ENCODE measurements at places on chromosomes 16 and 17. TPM values are rescaled to one million over a fixed set of nuclear protein-coding genes. Genes with fewer than 3 reads are reported as not detected.

DNA sequence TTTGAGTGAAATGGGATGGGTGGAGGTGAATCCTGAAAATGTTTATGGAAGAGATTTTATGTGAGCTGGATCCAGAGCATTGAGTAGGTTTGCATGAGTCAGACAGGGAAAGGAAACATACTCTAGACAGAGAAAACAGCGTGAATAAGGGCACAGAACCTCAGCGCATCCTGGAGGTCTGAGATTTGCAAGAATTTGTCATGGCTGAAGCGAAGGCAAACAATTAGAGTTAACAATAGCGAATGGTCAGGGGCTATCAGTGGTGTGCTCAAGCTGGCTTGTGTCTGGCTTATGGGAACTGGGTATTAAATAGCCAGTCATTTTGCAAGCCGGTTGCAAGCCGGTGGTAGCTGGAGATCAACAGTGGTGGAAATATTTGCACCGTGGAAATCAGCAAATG, 36.4 kb downstream of the MAP2K6 start:
- DNase-seq: no peak

GRCh38 chr17:49132699-49133364, at the start of gene B4GALNT2:
Gene B4GALNT2 (plus strand): TSS chr17:49132769. CDS start chr17:49132793, 24 bp downstream.
- DNase-seq: peak; percentile 39

DNA sequence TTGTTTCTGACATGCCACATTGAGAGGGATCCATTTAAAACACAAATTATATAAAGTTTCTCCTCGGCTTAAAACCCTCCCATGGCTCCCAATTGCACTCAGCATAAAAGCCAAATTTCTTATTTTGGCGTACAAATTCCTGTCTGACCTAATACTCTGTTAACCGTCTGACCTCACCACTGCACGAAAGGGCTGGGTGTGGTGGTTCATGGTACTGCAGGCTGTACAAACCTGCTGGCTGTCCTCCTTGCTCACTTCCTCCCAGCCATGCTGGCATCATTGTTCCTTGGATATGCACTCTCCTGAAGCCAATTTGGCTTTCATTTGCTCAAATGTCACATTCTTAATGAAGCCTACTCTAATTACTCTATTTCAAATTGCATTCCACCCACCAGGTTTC, 301.6 kb upstream of the C16orf82 start:
- DNase-seq: peak; percentile 14

GRCh38 chr17:43530288-43531081, 15.7 kb downstream of the ETV4 start:
- DNase-seq: no peak

- DNase-seq: no peak
Measured at GRCh38 chr17:1648173-1648962, 1.3 kb downstream of the RILP start.

DNA sequence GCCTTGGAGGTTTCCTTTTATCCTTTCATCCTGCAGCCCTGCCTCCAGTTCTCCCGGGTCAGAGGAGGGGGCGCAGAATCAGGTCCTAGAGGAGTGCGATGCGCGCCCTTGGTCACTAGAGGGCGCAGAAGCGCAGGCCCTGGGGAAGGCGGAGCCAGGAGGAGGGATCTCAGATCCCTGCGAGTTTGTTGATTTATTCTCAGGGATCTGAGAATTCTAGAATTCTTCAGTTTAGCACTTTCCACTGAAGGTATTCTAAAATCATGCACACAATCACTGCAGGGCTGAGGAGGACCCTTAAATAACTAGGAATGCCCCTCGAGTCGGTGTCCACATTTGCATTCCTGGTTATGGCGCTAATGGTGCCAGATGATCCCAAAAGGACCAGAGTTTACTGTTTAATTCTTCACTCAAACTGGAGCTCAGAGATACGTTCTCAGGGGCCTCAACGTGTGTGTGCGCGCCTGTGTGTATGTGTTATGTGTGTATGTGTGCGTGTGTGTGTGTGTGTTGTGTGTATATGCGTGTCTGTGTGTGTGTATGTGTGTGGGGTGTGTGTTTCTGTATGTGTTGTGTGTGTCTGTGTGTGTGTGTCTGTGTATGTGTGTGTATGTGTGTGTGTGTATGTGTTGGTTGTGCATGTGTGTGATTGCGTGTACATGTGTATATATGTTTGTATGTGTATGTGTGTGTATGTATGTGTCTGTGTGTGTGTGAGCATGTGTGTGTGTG, 6.9 kb upstream of the ELAC2 start:
- DNase-seq: peak; percentile 83

DNA sequence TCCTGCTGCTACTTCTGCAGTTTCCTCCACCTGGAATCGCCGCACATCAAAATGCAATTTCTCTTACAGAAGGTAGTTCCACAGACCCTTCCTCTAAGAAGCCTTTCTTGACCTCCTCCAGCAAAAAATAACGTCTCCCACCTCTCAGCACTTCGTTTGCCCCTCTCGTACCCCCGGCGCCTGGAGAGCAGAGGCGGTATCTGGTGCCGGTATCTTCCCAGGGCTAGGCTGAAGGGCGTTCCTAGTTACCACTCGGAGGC, 482 bp downstream of the DCTPP1 start:
- no peak for DNase-seq

GRCh38 chr17:18356624-18357023, 6.7 kb downstream of the SHMT1 start:
- DNase-seq: no peak

- DNase-seq: no peak
Measured at GRCh38 chr16:53232826-53233529, 178.2 kb downstream of the CHD9 start.

DNA sequence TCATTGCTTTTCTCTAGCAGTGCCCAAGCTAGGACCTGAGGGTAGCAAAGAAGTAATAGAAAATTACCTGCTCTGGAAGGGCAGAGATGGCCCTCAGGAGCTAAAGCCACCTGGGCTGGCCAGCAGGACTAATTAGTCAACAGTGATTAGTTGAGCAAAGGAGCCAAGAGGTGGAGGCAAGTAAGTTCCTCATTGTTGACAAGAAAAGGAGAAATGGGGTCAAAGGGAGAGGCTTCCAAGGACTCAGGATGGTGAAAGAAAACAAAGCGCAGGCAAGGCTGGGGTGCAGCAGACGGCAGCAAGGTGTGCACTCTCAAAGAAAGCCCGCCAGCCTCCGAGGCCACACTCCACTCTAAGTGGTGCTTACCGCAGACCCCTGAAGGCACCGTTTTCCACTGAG, 44.6 kb downstream of the CMTM4 start:
- no peak for DNase-seq

DNA sequence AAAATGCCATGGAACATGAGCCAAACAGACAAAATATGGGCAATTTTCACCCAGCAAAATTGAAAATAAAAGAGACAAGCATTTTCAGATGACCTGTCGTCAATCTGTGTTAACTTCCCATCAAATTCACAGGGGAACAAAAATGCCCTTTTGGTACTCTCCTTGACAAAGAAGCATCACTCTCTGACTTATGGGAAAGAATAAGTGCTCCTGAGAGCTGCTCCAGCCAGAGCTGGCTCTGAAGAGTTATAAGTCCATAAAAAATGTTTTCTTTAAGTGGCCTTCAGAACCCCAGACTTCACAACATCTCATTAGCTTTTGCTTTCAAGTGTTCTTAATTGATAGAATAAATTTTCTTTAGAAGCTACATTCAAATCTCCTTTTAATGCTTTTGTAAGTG, 721.4 kb upstream of the GOT2 start:
- no peak for DNase-seq

DNA sequence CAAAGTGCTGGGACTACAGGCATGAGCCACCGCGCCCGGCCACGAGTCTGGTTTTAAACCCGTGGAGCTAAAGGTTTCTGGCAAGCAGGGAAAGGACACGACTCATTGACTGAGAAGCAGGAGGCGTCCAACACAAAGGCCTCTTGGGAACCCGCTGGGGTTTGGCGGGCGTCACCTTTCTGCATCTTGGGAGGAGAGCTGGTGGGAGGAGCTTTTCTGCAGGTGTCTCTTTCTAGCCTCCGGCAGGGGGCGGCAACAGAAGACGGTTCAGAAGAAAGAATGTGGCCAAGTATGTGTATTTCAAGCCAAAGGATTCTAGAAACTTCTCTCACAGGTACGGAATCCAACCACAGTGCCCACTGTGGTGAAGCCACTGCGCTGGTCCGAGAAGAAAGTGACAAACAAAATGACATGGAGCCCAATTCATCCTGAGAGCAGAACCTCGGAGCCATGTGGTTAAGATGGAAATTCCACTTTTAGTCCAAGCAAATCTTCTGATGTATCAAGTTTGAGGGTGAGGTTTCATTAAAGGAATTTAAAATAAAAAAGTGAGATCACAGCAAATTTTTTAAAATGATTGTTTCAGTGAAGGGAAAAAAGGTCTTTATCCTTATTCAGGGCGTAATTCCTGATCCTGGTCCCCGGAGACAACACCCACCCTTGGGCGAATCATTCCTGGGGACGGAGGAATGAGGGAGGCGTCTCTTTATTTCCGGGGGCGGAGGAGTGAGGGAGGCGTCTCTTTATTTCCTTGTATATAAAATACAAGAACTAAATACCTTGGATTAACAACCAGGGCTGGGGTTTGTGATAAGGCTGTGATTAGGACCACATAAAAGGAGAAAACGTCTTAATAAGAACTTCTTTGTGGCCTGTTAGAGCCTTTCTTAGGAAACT, 97.6 kb downstream of the MRM3 start:
- DNase-seq: no peak

DNA sequence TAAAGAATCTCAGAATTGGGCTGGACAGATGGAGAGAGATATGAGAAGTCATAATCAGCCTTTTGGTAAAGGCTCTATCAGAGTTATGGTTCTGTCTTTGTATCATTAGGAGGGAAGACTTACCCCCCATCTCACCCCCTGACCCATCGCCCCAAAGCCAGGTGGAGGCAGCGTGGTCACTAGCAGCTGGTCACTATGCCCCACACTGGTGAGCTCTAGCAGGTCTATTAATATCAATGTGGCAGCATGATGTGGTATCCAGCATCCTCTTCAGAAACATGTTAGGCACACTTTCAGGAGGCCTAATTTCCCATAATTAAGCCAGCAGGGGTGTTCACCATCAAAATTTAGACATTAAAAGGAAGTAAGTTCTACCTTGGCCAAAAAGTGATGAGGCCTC, 183.8 kb upstream of the COX10 start:
- DNase-seq: no peak

- no peak for DNase-seq
Measured at GRCh38 chr17:3747805-3748204, 24.1 kb downstream of the HASPIN start.

- DNase-seq: no peak
Measured at GRCh38 chr16:83913245-83913633, 14.3 kb downstream of the MLYCD start.

GRCh38 chr16:89502081-89502843, 5.9 kb upstream of the SPG7 start:
- no peak for DNase-seq

- no peak for DNase-seq
Measured at GRCh38 chr17:79073706-79074088, 927 bp upstream of the ENGASE start.

GRCh38 chr17:41178843-41179616, 1.0 kb upstream of the KRTAP4-2 start:
- no peak for DNase-seq

GRCh38 chr17:57551321-57552079, 193.6 kb downstream of the CCDC182 start:
- no peak for DNase-seq

DNA sequence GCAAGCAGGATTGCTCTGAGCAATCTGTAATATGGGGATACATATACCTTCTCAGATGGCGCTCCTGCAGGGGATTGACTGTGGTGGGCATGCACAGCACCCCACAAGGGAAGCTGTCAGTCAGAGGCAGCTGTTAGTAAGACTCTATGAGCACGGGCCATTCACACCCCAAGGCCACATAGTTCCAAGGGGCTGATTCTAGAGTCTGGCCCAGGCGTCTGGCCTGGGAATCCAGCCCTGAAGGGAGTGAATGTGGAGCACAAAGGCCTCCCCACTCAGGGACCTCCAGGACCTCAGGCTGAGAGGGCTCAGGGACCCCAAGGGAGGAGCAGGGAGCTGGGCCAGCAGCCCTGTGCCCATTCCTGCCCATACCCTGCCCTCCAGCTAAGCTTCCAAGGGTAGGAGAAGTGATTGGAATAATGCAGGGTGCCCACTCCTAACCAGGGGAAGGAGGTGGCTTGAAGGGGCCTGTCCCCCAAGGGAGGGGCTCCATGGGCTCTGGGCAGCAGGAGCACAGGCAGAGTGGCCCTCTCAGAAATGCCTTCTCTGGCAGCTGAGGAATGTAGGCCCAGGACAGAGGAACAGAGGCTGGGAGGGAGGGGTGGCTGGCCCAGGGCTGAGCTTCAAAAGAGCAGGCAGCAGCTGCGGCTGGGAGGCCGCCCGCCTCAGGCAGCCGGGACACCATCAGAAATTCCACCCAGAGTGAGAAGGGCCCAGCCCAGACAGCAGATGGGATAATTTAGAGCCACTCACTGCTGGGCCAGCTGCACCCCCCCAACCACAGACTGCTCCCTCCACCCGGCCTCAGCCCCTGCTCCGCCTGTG, 48.9 kb upstream of the MRPS23 start:
- peak; percentile 58 for DNase-seq

The FKBP10 gene
- polyA plus RNA-seq: 377 TPM

The TTLL6 gene
- 5.1 TPM for polyA plus RNA-seq

The FOXK2 gene
- polyA plus RNA-seq: 36.4 TPM

The CTF1 gene
- polyA plus RNA-seq: 35.9 TPM

The NUBP1 gene
- 49.8 TPM for polyA plus RNA-seq

The KREMEN2 gene
- polyA plus RNA-seq: 0.77 TPM

The YBX2 gene
- 0.54 TPM for polyA plus RNA-seq

All from SK-N-SH (cell line).